ENCODE measurements at places on chromosomes 13 and 19. TPM values are rescaled to one million over a fixed set of nuclear protein-coding genes. Genes with fewer than 3 reads are reported as not detected.
A peak's percentile ranks its signal among the peaks of the same experiment; 100 is the strongest.

DNA sequence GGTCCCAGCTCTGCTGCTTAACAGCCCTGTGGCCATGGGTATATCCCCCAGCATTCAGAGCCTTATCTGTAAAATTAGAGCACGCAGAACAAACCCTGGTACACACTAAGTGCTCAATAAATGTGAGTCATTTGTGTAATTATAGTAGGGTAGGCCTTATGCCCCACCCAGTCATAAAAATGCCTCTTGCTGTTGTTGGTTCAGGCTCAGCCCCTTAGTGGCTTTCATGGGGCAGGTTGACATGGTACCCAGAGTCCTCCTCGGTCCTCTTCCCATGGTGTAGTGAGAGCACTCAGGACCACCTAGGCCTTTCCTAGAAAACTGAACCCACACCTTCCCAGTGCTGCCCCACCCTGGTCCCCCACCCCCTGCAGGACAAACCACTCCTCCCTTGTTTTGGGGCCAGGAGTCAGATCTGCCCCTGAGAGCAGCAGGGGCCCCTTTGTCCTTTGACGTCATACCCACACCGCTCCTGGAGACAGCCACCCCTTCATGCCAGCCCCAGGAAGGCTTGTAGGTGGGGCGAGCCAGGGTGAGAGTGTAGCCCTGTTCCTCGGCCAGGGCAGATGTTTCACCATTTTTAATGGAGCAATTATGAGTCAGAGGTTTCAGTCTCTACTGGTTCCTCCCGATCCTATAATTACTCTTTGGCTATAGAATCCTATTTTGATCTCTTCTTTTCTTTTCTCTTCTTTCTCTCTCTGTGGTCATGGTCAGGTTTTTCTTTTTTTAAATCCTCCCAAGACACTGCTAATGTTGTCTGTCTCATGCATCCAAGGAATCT is 36.8 kb downstream of the ACTN4 start:
- H3K27ac ChIP-seq: peak overlapping the region; percentile 100
- no peaks in the 10 kb centered on the region for H3K27me3 ChIP-seq
- peak; percentile 55 for DNase-seq
- H3K4me3 ChIP-seq: peak overlapping the region; percentile 24
- no peaks in the 10 kb centered on the region for H3K36me3 ChIP-seq

DNA sequence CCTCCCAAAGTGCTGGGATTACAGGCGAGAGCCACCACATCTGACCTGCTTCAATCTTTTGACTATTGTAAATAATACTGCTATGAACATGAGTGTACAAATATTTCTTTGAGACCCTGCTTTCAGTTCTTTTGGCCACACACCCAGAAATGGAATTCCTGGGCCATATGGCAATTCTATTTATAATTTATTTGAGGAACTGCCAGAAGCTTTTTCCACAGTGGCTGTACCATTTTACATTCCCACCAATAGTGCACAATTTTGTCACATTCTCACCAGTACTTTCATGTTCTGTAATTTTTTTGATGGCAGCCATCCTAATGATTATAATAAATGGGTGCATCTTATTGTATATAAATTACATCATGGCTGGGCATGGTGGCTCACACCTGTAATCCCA is 13.7 kb upstream of the FCER2 start:
- DNase-seq: no peak
- H3K4me1 ChIP-seq: no peaks in the 10 kb centered on the region
- H3K36me3 ChIP-seq: no peaks in the 10 kb centered on the region
- H3K27ac ChIP-seq: no peak overlapping the region
- no peaks in the 10 kb centered on the region for H3K27me3 ChIP-seq

DNA sequence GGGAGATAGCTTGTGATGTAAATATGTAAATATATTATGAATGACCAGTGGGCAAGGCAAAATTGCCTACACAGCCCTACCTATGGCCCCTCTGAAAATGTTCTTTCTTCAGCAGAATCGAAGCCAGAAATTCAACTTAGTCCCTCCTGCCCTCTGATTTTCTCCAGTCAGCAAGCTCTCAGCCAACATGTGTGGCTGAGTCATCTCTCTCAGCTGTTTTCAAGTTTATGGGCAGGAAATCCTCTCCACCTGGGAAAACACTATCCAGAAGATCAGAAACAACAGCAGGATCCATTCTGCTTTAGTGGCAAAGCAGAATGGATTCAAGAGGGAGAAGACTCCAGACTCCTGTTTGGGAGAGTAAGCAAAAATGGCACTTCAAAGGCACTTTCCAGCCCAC is 8.9 kb upstream of the ZNF527 start:
- no peaks in the 10 kb centered on the region for H3K4me1 ChIP-seq
- no peak for DNase-seq
- H3K36me3 ChIP-seq: peaks cover 35% of the 10 kb centered on the region
- no peak overlapping the region for H3K4me3 ChIP-seq
- H3K27ac ChIP-seq: no peak overlapping the region

CPB2 gene
- total RNA-seq: not detected

SOX1 gene
- not detected for total RNA-seq

Measured in thoracic aorta (tissue), 2 donors.